ENCODE measurements at places on chromosomes 7 and 10.

DNA sequence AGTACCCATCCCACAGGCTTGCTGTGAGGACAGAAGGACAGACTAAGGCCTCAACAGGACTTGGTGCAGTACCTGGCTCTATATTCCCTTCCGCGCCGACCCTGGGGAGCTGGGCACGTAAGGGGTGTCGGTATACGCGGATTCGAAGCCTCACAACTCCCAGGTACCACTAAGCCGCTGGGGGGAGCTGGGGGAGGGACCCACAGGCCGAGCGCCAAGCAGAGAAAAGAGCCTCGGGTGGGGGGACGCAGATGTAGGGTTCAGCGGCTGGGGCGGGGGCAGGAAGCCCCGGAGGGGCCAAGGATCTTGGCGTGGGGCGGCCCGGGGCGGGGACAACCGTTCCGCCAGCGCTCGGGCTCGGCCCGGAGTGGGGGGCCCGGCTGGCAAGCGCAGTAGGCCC is 126.4 kb upstream of the ZNF746 start:
- DNase-seq = peak; percentile 23

GRCh38 chr10:114917927-114918672 is 19.9 kb upstream of the TRUB1 start:
- peak; percentile 11 for DNase-seq

DNA sequence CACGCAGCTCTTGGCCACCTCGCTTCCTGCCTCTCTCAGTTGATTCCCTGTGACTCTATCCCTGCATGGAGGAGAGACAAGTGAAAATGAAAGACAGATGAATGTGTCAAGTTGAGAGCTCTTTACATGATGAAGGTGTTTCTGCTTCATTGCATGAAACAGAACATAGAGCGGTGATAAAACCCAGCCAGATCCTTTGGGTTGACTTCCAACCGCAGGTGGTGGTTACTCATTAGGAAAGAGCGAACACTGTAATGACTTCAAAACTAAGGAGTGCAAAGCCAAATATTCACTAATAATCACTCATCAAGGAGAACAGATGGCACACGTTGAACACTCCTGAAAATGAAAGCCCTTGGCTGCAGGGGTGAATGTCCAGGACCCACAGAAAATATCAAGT is 31.8 kb upstream of the WDR11 start:
- no peak for DNase-seq

GRCh38 chr10:49552277-49552676 is 13.4 kb upstream of the ERCC6 start:
- DNase-seq = peak; percentile 98

- DNase-seq = no peak
Measured at GRCh38 chr7:159105066-159105780, 39.4 kb downstream of the VIPR2 start.

DNA sequence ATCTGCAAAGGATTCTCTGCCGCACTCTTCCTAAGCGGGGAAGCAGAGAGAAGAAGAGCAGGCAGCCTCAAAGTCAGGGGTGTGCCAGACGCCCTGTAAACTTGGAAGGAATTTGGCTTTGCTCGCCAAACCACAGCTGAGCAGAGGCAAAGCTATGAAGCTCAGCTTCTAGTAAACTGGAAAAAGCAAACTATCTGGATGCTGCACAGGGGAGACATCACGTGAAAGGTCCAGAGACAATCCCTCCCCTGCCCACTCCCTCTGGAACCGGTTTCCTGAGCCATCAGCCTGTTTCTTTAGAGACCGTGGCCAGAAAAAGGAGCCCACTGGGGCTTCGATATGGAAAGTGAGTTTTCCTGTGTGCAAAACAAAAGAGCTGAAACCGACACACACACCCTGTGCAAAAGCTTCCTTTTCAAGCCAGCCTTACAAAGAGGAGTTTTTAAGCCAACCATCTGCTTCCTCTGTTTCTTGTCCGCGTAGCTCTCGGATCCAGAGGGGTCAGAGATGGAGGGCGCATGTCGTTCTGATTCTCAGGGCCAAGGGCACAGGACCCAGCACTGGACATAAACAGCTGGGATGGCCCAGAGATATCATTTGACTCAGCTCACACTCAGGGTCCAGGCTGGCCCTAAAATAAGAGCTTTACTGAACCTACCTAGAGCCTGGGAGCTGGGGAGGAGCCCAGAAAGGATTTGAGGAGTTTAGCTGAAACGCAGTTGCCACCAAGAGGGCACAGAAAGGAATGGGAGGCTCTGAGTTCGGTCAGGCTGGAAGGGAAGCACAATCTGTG is 58.2 kb upstream of the DNAAF5 start:
- peak; percentile 82 for DNase-seq

- DNase-seq = no peak
Measured at GRCh38 chr10:12907656-12908055, 93.9 kb downstream of the CCDC3 start.

Measured in EH (cell line).